ENCODE measurements at places on chromosomes 1 and 21. TPM values are rescaled to one million over a fixed set of nuclear protein-coding genes. Genes with fewer than 3 reads are reported as not detected.

Gene CITED4
- 24.4 TPM for total RNA-seq

Gene ZMYND12
- 2.6 TPM for total RNA-seq

Gene WNT2B
- 1.7 TPM for total RNA-seq

Gene DIRAS3
- 32.6 TPM for total RNA-seq

Gene PCP4L1
- not detected for total RNA-seq

Gene CFHR5
- total RNA-seq: not detected

Gene NBPF20
- 0.88 TPM for total RNA-seq

Gene IL10
- 0.38 TPM for total RNA-seq

Gene PADI4
- 0.22 TPM for total RNA-seq

Gene GGPS1
- 30.2 TPM for total RNA-seq

Gene OR2L2
- total RNA-seq: not detected

Gene PLPPR5
- total RNA-seq: not detected

Gene SLC30A2
- total RNA-seq: 7.1 TPM

Gene NTNG1
- total RNA-seq: 0.30 TPM

Gene CCDC27
- 0.08 TPM for total RNA-seq

Gene MYOM3
- 440 TPM for total RNA-seq

Gene SGIP1
- 9.0 TPM for total RNA-seq

Gene AKR7A3
- total RNA-seq: 0.14 TPM

Gene ANKRD35
- total RNA-seq: 0.77 TPM

Gene S100A14
- total RNA-seq: 6.5 TPM

Gene CD1D
- total RNA-seq: 1.4 TPM

Gene PRDM2
- total RNA-seq: 36.1 TPM
